Breast epithelium (tissue), 4 donors: ENCODE measurements at places on chromosomes 4 and X. TPM values are rescaled to one million over a fixed set of nuclear protein-coding genes. Genes with fewer than 3 reads are reported as not detected.

- no peak for DNase-seq
Measured at GRCh38 chrX:20144491-20144890, 2.9 kb upstream of the EIF1AX start.

DNA sequence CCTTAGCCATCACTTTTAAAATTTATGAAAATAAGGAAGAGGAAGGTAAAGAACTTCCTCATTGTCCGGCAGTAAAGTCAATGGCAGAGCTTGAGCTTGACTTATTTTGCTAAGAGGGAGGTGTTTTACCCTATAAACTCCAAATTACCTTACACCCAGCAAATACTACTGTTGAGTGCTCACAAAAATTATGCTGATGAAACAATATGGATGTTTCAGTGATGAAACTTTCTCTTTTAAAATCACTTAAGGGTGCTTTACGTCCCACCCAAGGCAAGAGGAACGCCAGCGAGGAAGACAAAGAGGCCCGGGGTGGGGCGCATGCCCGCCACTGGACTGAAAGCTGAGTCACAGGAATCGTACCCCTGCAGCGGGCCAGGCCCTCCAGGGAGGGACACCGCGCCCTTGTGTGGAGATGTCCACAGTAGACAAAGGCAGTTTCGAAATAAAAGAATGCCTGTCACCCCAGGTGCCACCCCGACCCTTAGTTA lies 560 bp upstream of the TMSB4X start:
- no peak for DNase-seq

DNA sequence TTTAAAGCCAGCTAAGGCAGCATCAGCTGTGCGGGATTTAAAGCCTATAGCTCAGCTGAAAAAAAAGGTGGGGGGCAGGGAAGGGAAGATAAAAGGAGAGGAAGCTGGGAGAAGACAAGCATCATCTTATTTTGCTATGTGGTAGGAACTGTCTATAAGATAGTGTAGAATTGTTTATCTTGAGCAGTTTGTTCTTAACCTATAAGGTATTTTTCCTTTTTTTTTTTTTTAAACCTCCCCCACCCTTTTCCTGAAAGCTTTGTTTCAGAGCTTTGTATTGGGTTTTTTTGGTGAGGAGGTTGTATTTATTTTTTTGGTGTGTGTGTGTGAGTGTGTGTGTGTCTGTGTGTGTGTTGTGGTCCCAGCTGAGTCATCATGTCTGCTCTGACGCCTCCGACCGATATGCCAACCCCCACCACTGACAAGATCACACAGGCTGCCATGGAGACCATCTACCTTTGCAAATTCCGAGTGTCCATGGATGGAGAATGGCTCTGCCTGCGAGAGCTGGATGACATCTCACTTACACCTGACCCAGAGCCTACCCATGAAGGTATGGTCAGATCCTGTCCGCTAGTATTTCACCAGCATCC lies 531 bp downstream of the RUFY3 start:
- no peak for DNase-seq

- DNase-seq, result no peak
Measured at GRCh38 chr4:141469392-141469791, 167.0 kb upstream of the IL15 start.

GRCh38 chr4:24722026-24722568 lies 73.3 kb upstream of the SOD3 start:
- DNase-seq, result no peak

SERPINA7 gene
- total RNA-seq, result not detected

SPANXD gene
- not detected for total RNA-seq

TNMD gene
- 7.5 TPM for total RNA-seq

HEPH gene
- total RNA-seq, result 8.8 TPM

NOCT gene
- total RNA-seq, result 6.4 TPM

TRIM60 gene
- not detected for total RNA-seq
